NCI-H2081 treated with DMSO at 0.1 percent for 48 hours (cell line): ENCODE measurements at places on chromosomes 12 and 14.

DNA sequence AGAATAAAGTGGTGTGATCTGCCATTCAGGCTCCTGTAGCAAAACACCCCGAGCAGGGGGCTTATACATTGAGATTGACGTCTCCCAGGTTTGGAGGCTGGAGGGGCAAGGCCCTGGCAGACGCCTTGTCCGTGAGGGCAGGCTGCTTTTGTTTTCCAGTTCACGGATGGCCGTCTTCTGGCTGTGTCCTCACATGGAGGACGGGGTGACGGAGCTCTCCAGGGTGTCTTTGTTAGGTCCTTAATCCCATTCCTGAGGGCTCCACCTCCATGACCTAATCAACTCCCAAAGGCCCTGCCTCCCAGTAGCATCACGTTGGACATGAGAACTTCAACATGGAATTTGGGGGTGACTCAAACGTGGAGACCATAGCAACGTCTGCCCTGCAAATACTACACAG lies 147.7 kb downstream of the KIF26A start:
- DNase-seq = no peak

- no peak for DNase-seq
These were observed 6.0 kb upstream of the GTSF1 start for GRCh38 chr12:54479421-54479820.

DNA sequence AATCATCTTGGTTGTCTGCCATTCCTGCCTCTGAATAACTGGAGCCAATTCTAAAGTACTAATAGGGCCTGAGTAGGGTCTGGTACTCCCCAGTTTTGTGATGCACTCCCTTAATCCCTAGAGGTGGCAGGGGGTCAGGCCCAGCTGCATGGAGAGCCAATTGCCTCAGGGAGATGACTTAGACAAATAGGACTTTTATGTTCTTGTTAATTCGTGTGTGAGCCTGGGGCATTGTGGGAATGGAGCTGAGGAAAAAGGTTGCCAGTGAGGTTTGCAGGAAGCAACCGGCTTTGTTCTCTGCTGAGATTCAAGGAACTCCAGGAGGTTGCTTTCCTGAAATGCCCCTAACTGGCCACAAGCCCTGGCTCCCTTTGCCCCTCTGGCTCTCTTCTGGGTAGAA lies 6.8 kb upstream of the DCD start:
- DNase-seq = no peak

GRCh38 chr14:69518289-69519101 lies 34.0 kb downstream of the PLEKHD1 start:
- no peak for DNase-seq

DNA sequence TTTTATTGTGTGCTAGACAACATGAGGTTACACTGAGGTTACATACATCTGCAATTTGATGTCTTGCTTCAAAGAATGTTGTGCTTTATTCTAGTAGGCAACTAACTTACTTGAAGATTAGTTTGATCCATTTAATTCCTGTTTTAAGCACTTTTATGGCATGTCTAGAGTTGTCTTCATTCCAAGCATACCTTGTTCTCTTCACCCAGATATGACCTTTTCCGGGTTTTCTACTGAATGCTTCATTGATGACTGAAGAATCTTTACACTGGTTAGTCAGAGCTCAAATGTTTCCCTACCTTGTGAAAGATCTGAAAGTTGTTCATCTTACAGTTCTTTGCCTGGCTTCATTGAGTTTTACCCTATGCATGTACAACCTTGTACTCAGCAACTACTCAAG lies 274.0 kb upstream of the KITLG start:
- DNase-seq = no peak

DNA sequence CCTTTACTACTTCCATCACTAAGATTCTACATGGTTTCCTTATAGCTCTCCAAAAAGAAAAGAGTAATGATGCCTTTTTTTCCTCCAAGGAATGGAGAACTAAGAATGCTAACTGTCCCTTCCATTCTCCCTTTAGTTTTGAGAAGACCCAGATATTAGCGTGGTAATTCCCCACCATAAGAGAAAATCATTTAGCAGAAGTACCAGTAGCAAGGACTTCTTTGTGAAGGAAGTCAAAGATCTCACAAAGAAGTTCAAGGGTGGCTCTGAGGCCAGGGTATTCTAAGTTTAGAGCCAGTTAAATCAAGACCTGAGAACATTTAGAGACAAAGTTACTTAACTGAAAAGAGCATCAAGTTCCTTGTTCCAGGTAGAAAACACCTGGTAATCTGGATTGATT lies 7.3 kb downstream of the USP15 start:
- no peak for DNase-seq

DNA sequence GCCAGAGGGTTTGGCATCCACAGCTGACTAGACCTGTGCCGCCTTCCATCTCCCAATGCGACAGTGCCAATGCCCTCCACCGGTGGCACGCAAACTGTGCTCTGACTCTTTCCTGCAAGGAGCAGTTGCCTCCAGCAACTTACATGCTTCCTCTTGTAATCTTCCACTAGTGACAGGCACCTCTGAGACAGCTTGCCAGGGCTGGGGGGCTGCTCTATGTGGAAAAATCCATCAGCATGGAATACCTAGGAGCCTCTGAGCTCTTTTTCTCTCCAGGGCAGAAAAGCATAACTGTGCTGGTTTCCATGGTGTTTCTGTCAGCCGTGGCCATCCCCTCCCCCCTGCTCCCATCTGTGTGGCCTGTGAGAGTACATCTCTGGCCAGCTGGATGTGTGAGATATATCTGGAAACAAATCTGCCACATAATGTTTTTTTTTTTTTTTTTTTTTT lies 110.6 kb downstream of the MYRFL start:
- no peak for DNase-seq

GRCh38 chr12:106096376-106096775 lies 42.4 kb downstream of the NUAK1 start:
- no peak for DNase-seq

- DNase-seq = no peak
These were observed 662 bp downstream of the EPS8 start for GRCh38 chr12:15788233-15789219.

GRCh38 chr12:95736631-95737030 lies 53.9 kb downstream of the NTN4 start:
- DNase-seq = no peak

DNA sequence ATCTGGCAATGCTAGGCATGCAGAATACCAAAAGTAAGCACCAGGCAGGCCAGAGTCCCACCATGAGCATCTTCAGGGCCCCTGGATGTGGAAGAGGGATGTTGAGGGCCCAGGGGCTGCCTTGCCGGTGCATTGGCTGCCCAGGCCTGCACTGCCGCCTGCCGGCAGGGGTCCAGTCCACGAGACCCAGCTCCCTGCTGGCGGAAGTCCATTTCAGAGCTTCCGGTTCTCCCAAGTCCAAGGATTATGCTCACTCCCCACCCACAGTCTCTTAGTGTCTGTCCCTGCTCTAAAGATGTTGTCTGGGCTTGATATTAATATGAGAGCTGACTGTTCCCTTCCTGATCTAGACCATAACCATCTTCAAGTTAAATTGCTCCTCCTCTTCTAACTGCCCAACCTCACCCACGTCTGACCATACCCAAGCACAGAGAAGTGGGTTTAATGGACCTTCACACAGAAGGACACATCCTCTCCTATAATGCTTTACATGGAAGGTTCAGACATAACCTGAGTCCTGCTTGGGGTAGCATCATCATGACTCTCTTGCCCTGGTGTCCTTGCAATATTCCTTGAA lies 117.4 kb downstream of the DAD1 start:
- DNase-seq = no peak

DNA sequence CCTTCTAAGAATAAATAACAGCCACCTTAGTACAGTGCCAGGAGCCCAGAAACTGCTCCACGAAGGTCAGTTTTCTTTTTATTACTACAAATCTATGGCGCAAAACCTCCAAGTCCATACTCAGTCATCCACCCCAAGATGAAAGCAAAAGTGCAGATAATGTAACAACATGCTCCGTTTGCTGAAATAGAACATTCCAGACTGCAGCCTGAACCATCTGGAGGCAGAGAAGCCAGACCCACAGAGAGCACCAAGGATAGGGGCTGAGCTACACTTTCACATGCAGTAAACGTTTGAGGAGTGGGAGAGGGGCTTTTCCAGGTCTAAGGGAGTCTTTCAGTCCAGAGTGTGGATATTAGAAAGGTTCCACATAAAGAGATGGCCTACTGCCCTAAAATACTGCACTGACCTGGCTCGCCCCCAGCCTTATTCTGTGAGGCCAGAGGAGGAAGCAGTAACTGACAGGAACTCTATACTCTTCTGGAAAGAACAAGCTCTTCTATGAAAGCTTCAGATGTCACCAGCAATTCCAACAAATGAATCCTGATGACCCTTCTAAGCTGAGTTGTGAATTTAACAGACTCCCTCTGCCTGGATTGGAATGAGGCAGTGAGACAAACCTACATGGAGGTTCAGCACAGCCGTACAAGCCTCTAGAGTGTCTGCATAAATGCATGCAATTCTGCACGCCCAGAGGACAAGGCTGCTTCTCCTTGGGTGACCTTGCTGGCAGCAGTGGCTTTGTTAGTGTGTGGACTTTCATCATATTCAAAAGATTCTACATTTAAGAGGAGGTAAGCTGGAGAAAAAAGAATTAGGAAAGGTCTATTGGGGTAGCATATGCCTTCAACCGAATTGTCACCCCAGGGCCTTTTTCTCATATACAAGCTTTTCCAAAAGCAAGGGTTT lies 153.9 kb upstream of the EGLN3 start:
- DNase-seq = no peak

- no peak for DNase-seq
These were observed 6.2 kb downstream of the WNT10B start for GRCh38 chr12:48965298-48965838.

GRCh38 chr12:124754949-124755800 lies 108.5 kb downstream of the SCARB1 start:
- DNase-seq = peak; percentile 13

- DNase-seq = no peak
These were observed 316.3 kb downstream of the SLC6A15 start for GRCh38 chr12:84596266-84596665.

- DNase-seq = no peak
These were observed 42.8 kb downstream of the BCAT1 start for GRCh38 chr12:24906141-24906540.

DNA sequence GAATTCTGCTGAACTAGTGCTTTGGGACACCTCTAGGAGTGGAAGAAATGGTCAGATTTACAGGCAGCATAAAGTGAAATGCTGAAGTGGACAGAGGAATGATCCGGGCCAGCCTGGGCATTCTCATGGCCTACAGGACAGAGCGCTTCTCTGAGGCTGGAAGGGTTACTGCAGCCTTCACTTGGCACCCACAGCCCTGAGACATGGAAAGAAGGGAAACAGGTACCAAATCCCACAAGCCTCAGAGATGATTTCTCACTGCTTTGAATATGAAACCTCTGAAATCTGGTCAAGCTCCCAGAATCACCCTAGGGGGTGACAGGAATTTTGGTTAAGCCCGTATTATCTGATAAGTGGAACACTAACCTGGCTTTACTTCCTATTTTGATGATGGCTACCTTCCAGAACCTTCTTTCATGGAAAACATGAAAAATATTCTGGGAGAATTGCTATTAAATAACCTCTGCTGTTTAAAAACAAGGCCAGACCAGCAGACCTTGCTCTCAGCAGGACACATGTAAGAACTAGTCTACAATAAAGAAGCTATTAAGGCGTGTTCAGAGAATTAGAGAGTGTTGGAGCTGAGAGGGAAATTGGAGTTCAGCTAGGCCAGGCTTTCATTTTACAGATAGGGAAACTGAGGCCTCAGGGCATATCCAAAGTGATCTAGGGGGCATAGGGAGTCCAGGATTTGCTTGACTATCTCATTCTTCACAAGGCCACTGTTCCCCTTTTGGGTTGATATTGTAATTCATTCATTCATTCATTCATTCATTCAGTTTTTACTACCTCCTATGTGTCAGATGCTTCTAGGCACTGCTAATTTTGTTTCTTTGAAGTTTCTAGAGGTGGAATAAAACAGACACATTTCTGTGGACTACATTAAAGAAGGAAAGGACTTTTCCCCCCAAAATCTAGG lies 281.5 kb downstream of the ZFP36L1 start:
- DNase-seq = no peak

GRCh38 chr12:122527478-122527944 lies 462 bp downstream of the KNTC1 start:
- no peak for DNase-seq

DNA sequence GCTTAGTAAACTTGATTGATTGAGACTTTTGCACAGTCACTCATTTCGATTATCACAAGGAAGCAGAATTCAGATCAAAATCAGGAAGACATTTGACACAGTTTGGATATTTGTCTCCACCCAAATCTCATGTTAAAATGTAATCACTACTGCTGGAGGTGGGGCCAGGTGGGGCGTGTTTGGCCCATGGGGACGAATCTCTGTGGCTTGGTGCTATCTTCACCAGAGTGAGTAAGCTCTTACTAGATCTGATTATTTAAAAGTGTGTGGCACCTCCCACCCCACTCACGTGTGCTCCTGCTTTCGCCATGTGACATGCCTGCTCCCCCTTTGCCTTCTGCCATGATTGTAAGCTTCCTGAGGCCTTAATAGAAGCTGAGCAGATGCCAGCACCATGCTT lies 291.4 kb downstream of the PCNX1 start:
- no peak for DNase-seq

DNA sequence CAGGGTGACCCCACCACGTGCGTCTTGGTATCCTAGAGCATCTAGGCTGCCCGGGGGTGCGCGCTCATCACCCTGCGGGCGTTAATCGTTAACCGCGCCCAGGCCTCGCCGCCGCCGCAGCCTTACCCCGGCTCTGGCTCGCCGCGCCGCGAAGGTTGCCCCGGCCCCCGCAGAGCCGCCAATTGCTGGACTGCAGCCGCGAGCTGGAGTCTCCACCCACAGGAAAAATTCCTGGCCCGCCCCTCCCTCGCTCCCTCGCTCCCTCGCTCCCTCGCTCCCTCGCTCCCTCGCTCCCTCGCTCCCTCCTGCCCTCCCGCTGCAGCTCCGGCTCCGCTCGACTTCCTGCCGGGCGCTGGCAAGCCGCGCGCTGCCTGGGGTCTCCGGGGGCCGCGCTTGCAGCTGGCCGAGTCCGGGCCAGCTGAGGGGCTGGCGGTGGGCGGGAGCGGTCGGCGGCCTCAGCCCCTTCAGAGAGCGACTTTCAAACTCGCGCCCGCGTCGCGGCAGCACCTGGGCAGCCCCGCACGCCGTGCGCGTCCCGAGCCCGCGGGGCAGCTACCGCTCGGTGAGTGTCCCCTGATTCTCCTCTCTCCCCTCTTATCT lies at the start of gene PLEKHG3:
TSS of gene PLEKHG3 (plus strand) at position 282 of the 600 bp plus-strand sequence. CDS start 23,208 bp downstream, outside the sequence.
- no peak for DNase-seq

GRCh38 chr14:91674911-91675310 lies 57.0 kb downstream of the CATSPERB start:
- no peak for DNase-seq

- DNase-seq = no peak
These were observed 11.7 kb downstream of the TNFRSF1A start for GRCh38 chr12:6330192-6330591.

- DNase-seq = no peak
These were observed 50.4 kb downstream of the PPP1R12A start for GRCh38 chr12:79884401-79885006.

DNA sequence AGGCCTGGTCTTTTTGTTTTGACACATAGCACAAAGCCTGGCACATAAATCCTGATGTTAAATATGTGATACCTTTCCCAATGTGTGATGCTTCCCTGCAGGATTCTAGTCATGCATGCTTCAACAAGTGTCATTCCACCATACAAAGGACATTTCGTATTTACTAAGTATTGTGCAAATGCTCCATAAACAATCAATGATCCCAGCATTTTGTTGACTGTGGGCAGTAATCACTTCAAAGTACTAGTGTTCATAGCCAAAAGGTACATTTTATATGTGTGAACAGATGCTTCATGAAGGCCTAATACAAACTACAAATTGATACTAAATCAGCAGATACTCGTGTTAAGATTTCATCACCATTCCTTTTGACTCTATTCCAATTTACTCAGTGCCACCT lies 4.4 kb downstream of the CCNB1IP1 start:
- no peak for DNase-seq
